ENCODE measurements at places on chromosomes 13 and 19.

DNA sequence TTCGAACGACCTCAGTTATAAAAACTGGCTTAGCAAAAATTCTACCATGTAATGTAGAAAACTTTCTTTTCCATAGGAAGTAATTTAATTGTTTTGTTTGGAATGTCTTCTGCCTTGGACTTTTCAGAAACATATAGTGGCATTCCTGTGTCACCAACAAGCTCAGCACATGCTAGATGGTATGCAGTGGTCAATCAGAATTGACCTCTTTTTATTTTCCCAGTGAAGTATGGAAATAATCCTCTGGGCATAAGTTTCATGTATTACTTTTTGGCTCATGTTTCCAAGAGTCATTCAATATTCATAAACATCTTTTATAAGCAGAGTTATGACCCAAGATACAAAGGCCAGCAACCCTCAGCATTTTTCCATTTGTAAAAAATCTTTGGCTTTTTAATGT lies 33.6 kb downstream of the NALCN start:
- no peak for DNase-seq

GRCh38 chr19:41219924-41220567 lies 1.0 kb downstream of the AXL start:
- no peak for DNase-seq

GRCh38 chr13:21663197-21663596 lies 7.7 kb upstream of the FGF9 start:
- no peak for DNase-seq

DNA sequence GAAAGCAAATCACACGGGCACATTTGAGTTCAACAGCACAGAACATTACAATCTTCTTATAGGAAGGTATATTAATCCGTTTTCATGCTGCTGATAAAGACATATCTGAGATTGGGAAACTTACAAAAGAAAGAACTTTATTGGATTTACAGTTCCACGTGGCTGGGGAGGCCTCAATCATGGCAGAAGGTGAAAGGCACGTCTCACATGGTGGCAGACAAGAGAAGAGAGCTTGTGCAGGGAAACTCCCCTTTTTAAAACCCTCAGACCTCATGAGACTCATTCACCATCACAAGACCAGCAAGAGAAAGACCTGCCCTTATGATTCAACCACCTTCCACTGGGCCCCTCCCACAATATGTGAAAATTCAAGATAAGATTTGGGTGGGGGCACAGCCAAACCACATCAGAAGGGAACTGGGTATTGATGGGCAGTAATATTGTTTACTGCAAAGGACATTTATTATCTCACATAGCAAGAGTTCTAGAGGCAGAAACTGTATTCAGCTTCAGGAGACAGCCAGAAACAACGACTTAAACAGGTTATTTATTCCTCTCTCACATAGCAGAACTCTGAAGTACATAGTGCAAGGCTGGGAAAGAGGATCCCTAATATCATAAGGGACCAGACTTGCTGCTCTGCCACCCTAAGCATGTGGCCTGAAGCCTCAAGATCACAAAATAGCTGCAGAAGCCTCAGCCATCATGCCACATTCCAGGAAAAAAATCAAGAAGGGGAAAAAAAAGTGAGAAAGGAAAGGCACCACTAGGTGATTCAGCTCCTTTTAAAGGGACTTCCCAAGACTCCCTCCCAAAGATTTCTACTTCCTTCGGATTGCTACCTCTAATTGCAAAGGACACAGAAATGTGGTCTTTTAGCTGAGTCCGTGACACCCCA lies 23.1 kb downstream of the FXYD5 start:
- DNase-seq: no peak

GRCh38 chr19:13023656-13024055 lies 28.4 kb downstream of the NFIX start:
- DNase-seq: no peak

GRCh38 chr19:6527893-6528543 lies 2.8 kb upstream of the TNFSF9 start:
- DNase-seq: no peak

DNA sequence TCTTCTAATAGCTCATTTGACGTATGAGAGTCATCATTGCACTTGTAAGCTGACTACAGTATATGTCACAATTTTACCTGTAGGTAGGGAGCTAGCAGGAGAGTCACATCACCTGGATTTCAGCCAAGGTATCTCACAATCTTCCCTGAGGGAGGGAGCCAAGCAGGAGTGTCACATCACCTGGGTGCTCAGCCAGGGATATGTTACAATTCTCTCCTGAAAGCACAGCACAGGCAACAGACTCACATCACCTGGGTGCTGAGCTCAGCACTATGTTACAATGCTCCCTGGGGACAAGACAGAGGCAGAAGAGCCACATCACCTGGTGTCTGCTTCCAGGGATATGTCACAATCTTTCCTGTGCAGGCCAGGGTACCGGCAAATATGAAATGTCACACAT lies 51.5 kb upstream of the ZNF730 start:
- no peak for DNase-seq

DNA sequence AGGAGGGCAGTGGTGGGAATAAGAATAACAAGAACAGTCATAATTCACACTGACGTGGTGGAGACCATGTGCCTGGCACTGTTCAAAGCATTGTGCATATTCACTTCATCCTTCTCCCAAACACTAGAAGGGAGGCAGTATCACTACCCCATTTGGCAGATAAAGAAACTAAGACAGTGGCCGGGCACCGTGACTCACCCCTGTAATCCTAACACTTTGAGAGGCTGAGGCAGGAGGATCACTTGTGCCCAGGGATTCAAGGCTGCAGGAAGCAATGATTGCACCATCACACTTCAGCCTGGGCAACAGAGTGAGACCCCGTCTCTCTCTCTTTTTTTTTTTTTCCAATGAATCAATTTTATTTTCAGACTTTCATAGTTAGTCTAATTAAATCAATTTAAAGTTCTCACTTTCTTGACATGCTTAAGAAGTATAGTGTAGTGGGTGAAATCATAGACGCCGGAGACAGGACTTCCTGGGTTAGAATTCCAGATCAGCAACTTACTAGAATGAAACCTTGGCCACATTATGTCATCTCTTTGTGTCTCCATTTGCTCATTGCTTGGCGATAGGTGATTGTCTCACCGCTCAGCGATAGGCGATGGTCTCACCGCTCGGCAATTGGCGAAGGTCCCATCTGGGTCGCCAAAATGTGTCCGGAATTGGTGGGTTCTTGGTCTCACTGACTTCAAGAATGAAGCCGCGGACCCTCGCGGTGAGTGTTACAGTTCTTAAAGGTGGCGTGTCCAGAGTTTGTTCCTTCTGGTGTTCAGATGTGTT lies 5.3 kb upstream of the ATG4D start:
- no peak for DNase-seq

- no peak for DNase-seq
Measured at GRCh38 chr19:56885173-56885985, 44.9 kb upstream of the PEG3 start.
